AG10803 (cell line): ENCODE measurements at places on chromosomes 12 and 14.

DNA sequence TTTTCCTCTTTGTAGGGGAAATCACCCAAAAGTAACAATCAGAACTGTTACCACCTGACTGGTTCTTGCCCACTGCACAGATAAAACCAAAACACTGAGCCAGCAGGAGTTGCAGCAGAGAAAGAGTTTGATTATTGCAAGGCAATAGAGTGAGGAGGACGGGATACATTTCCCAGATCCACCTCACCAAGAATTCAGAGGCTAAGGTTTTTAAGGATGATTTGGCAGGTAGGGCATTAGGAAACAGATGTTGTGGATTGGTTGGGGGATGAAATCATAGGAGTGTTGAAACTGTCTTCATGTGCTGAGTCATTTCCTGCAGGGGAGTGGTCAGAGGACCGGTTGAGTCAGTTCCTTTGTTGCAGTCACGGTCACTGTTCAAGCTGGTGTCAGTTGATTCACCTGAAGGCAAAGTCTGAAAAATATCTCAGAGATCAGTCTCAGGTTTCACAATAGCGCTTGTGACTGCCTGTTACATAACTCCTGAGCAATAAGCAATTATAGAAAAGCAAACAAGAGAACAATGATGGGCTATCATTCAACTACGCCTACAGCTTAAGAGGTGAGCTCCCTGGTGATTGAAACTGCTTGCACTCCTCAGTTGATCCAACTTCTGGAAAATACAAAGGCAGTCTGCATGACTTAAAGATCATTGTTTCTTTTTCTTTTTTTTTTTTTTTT is 20.3 kb upstream of the AMN1 start:
- DNase-seq, result peak; percentile 95

DNA sequence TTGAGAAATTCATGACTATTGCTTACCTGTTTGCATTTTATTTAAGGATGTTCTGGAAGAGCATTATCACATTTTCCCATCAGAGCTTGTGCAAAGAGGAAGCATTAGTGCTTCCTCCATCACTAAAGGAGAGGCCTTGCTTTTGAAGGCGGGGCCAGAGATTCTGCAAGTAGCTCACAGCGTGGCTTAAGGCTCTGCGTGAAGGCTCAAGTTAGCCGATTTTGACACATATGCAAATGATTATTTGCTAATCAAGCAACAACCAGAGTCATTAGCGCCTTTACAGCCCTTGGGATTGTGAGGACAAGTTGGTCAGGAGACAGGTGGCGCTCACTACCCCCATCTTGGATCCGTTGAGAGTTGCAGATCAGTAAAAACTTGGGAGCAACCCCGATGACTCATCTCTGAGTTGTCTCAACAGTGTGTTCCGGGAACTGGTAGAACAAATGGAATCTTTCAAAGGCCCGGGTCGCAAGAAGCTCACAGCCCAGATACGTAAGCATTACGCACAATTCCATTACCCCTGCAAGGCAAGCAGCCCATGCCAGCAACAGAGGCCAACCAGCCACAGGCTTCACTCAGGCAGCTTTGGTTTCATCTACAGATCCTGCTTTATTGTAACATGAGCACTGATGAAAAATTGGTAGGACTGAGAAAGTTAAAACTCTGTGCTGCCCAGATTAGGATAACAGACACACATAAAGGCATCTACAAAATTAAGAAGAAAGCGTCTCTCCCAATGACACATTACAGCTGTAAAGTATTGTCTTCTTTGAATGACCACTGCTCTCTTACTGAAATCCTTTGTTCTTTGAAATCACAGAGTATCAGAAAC is 34.9 kb upstream of the SPTSSA start:
- peak; percentile 98 for DNase-seq

DNA sequence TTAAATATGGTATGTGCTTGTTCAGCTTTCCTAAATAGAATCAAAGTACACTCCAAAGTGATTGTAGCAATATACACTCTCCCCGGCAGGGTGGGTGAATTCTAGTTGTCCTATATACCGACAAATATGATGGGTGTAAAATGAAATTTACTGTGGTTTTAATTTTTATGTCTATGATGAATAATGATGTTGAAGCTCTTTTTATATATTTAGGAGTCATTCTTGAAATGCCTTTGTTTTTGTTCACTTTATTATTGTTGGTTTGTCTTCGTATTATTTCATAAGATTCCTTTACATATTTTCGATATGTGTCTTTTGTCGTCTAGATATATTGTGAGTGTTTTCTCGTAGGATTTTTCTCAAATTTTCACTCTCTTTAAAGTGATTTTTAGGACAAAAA is 105.7 kb downstream of the PDE3A start:
- DNase-seq, result no peak

DNA sequence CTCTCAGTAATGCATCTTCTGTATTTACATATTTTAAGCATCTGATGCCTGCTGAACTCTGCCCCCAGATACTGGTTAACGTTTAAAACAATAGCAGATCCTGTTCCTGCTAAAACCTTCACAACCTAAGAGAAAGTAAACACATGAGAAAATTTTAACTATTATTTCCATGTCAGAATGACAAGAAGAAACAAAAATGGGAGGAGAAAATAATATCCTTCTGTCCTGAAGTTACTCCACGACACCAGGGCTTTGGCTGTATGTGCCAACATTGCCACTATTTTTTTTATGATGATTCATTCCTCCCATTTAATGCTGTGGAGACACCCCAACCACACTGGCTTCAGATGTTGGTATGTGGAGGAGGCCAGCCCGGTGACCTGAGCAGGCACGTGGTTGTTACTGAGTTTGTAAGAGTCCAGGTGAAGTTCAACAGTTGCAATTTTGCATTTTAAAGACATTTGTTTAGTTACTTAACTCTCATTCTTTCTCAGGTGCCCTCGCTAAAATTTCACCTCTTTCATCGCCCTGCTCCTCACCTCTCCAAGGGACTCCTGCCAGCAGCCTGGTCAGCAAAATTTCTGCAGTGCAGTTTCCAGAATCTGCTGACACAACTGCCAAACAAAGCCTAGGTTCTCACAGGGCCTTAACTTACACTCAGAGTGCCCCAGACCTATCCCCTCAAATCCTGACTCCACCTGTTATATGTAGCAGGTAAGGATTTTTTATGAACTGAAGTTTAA is 65.5 kb upstream of the SLCO1C1 start:
- DNase-seq, result peak; percentile 5

- no peak for DNase-seq
Measured at GRCh38 chr14:83355609-83356008, 1822.0 kb upstream of the SEL1L start.

DNA sequence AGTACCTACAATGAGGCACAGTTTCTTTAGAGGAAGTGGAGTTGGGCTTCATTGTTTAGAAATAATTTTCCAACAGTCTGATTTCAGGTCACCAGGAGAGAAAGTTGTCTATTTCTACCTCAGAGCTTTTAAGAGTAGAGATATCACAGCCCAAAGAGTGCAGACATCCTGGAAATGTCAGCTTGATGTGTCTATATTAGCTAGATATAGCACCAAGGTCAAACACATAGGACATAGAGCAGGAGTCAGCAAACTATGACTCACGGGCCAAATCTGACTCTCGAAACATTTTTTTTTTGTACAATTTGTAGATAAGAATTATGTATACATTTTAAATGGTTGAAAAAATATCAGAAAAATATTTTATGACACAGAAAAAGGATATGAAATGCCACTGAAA is 53.7 kb downstream of the KCNC2 start:
- DNase-seq, result no peak

GRCh38 chr14:35878272-35879150 is 52.4 kb downstream of the BRMS1L start:
- DNase-seq, result peak; percentile 91

DNA sequence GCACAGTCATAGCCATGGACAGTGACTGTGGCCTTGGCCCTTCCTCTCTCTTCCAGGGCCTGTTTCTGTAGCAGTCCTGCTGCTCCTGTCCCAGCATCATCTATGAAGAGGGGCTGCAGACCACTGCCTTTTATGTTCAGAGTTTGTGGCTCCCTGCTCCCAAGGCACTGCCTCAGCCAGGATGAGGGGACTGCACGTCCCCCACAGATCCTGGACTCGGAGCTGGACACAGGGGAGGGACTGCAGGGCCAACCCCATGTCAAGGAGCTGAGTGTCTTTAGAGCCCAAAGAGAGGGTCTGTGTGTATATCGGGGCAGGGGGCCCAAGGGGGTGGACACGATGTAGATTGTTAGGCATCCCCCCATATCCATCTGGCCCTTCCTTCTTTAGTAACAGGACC is 60.6 kb upstream of the DIO3 start:
- no peak for DNase-seq

DNA sequence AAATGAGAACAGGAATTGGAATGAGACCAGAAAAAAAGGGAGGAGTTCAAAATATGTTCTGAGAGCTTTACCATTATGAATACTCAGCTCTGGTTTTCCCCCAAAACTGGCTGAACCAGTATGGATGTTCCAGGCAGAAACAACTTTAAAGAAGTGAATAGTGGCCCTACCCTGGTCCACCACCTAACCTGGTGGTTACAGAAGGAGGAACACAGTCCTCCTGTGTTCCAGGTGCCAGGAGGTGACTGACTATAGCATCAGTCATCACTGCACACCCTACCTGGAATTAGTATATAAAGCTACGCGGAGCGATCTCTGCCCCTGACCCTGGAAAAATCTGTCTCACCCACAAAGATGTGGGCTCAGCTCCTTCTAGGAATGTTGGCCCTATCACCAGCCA is at the start of gene A2ML1:
TSS of gene A2ML1 (plus strand) at position 324 of the 400 bp plus-strand sequence. CDS start at position 355, 31 bp downstream.
- no peak for DNase-seq

DNA sequence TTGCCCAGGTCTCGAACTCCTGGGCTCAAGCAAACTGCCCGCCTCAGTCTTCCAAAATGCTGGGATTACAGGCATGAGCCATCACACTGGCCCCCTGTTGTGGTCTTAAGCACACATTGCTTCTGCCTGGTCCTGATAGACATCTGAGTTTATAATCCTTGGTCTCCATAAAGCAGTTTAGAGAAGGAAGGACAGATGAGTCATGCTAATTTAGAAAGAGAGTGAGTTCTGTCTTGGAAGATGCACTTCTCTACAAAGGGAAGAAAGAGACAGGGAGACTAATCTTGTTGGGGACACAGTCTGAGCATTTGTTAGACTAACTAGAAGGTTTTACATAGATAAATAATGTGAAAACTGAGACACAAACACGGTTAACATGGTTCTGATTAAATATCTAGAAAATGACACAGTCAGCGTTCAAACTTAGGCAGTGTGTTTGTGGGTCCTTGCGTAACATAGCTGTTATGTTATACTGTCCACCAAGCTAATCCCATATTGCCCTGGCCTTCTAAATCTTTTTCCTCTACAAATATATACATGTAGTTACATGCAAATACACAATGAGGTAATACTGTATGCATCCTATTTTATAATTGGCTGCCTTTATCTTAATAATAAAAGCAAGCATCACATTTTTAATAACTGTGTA is 31.0 kb downstream of the SAMD4A start:
- DNase-seq, result peak; percentile 43

GRCh38 chr14:103444837-103445524 is 59.8 kb downstream of the MARK3 start:
- DNase-seq, result no peak

- DNase-seq, result no peak
Measured at GRCh38 chr14:93940437-93940836, 13.3 kb downstream of the FAM181A start.
